Jurkat, Clone E6-1 (cell line): ENCODE measurements at places on chromosomes 11 and 22.

- DNase-seq: no peak
These were observed 40.6 kb downstream of the OR4D9 start for GRCh38 chr11:59551659-59552521.

DNA sequence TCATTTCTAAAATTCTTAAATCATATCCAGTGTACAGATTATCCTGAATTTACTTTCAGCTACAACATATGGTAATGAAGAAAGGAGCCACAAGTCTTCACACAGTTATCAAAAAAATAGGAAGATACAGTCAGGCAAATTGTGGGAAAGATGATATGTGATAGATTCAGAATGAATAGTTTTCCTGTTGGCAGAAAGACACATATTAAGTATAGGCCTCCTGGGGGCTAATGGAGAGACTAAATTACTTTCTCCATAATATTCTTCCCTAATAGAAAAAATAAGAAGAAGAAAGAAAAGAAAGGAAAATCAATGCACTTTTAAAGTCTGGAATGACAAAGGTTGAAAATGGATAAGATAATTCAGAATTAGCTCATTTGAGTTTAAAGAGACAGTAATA is 2073.5 kb downstream of the LRRC4C start:
- no peak for DNase-seq

GRCh38 chr11:44673688-44674087 is 53.1 kb upstream of the TSPAN18 start:
- DNase-seq: no peak

DNA sequence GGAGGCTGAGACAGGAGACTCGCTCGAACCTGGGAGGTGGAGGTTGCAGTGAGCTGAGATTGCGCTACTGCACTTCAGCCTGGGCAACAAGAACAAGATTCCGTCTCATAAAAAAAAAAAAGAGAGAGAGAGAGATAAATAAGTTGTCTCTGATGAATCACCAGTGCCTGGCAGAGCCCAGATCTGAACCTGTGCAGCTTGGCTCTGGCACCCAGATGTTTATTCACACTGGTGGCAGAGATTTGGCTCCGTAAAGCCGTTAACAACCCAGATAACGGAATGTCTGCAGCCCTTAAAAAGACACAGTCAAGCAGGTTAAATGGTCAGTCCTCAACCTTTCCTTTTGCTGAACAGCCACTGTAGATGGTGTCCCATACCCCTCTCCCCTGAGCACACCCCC is 33.5 kb upstream of the RTL6 start:
- DNase-seq: no peak

DNA sequence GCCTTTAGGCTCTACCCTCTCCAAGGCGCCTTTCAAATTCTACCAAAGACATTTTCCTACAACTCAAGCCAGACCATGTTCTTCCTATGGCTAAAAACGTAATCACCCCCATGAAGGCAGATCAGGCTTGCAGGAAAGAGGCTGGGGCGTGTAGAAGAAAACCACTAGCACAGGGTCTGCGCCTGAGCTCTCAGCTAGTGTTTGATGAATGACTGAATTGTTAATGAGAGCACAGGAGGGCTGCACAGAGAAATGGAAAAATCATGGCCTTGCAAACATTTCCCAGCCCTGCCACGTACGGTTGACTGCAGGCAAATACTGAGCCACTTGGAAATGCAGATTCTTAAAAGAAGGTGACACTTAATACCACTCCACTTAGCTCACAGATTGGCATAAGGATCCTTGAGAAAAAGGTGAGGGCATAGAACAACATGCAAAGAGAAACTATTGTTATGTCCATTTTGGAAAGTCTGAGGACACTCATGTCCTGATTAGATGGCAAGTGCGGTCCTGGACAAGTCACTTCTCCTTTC is 148.6 kb downstream of the NXPE2 start:
- DNase-seq: no peak

- DNase-seq: no peak
These were observed 41.5 kb upstream of the CARD18 start for GRCh38 chr11:105181100-105181499.

DNA sequence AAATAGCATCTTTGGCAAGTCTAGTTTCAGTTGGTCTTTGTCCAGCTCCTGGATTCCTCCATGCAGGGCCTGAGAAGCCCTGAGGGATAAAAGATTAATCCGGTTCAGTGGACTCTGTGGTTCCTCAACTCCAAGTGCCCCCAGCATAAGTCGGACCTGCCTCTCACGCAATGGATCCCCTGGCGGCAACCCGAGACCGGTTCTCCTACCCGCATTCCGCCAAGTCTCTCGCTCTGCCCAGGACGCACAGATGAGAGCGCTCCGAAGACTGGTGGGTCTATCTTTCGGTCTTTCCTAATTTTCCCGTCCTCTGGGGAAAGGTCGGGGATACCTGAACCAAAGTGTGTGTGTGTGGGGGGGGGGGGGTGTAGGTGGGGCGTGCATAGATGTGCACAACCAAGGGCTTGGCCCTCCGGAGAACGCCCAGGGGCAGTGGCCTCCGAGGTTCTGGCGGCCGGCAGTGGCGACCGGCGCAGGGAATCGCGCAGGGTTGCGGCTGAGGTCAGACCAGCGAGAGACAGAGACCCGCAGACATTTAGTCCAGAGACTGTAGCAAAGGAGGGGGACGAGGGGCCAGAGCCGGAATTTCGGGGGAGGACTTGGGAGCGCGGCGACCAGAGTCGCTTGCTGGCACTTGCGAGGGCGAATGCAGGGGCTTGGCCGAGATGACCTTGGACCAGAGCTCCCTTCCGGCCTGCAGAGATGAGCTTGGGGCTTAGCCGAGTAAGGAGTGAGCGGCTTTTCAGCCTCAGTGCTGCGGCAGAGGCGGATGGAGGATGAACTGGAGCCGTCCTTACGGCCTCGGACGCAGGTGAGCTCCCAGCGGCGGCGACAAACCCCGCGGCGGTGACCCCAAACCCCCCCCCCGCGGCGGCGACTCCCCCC is 712 bp upstream of the SLC2A11 start:
- no peak for DNase-seq

DNA sequence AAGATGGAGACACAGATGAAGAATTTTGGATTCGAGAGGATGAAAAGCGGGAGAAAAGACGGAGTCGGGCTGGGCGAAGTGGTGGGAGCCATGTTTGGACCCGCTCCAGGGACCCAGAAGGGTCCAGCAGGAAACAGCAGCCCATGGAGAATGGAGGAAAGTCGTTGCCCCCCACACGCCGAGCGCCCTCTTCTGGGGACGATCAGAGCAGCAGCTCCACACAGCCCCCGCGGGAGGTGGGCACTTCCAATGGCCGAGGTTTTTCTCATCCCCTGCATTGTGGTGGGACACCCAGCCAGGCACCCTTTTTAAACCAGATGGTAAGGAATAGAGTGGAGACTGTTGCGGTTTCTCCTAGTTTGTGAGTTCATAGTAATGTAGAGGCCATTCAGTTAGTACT is 22.8 kb upstream of the SLC25A18 start:
- DNase-seq: no peak

GRCh38 chr11:35116245-35116644 is 22.7 kb upstream of the CD44 start:
- DNase-seq: no peak

GRCh38 chr11:21229224-21229623 is 559.8 kb downstream of the NELL1 start:
- no peak for DNase-seq

- no peak for DNase-seq
These were observed 50.3 kb downstream of the TRIOBP start for GRCh38 chr22:37747080-37747714.

DNA sequence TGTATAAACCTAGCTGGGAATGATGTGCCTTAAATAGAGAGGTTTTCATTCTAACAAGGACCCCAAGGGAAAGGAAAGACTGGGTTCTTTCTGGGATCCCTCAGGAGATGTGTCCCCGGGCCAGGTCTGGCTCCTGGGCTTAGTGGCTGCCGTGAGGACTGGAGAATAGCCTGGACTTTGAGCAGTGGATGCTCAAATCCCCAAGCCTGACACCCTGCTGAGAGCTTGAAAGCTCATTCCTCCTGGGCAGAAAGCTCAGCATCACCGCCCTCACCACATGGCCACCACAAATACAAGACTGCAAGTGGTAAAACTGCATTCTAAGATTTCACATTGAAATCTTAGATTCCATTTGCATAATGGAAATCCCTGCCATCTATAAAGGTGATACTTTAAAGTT is 79.4 kb upstream of the NARS2 start:
- DNase-seq: no peak

DNA sequence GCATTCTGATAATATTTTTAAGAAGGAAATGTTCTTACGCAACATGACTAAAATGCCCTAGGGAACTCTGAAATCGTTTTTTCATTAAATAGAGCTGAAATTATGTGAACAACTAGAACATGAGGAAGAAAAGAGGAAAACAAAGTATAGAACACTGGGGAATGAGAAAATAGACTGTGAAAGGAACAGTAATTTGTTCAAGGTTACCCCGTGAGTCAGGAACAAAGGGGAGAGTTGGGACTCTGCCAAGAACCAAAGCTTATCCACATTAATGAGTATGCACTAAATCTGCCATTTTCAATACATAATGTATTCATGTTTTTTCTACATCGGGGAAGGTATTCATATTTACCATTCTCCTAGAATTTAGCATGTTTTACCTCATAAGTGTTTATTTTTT is 961.8 kb upstream of the CCDC90B start:
- no peak for DNase-seq

DNA sequence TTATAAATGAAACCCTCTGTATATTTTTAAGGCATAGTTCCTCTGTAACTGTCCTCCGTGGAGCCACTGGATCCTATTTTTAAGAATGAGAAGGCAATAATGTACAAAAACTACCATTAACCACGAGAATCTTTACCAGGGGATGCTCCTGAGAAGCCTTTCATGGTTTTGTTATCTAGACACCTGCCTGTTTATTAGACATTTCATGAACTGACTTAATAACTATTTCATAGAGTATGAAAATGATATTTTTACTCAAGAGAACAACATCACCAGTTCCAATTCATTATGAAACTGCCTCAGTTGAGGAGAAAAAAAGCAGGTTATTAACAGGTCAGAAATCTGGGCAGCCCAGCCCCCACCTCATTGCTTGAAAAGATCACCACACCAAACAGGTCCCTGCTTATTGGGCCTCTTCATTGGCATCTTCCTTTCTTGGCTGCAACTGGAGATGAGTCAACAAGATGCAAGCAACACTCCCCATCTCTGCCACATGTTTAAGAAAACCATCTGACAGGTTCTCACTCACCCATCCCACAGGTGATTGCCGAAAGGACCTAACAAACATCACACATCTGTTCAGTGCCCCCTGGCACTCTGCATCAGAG is 27.8 kb downstream of the ETS1 start:
- DNase-seq: no peak

DNA sequence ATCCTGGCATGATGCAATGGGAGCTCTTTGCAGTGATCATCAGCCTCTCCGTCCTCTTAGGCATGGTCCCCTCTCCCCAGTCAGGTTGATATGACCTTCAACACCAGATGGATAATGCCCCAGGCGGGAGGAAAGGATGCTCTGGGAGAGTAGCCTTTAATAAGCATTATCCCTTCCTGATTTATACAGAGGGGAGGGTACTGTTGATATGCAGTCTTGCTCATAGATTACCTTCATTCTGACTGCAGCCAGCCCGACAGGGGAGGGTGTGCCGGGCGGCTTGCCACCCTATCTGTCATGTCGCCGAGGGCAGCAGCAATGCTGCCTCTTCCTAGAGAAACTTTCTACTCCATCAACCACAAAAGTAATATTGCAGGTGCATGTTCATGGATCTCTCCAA is 497.4 kb downstream of the OPCML start:
- DNase-seq: no peak

GRCh38 chr11:67288198-67288451 is 978 bp upstream of the ANKRD13D start:
- DNase-seq: no peak

GRCh38 chr22:33380789-33381530 is 322.8 kb upstream of the SYN3 start:
- no peak for DNase-seq

DNA sequence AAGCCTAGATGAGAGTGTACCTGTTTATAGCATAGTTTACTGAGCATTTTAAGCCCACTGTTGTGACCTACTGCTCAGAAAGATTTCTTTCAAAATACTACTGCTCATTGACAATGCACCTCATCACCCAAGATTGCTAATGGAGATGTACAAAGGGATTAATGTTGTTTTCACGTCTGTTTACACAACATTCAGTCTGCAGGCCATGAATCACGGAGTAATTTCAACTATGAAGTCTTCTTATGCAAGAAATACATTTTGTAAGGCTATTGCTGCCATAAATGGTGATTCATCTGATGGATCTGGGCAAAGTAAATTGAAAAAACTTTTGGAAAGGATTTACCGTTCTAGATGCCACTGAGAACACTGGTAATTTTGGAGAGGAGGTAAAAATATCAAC is 112.9 kb downstream of the KIF18A start:
- DNase-seq: no peak

DNA sequence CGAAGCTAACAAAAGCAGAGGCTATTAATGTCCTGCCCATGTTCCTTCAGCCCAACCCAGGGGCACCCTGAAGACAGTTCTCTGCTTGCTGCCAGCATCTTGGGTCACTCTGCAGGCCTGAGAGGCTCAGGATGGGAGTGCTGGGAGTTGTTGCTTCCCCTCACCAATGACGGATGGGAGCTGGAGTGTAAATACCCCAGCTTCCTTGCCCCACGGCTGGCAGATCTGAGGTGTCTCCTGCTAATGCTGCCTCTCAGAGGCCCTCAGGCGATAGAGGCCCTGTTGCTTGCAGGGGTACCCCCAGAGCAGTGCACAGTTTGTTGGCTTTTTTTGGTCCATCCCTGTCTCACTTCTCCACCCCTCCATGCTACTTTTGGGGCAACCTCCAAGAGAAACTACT is 32.9 kb downstream of the IFT27 start:
- DNase-seq: no peak
